Tibial artery (tissue), 4 donors: ENCODE measurements at places on chromosomes 7 and 10.
A peak's percentile ranks its signal among the peaks of the same experiment; 100 is the strongest.

- DNase-seq, result peak; percentile 36
Measured at GRCh38 chr10:77873536-77874380, 52.8 kb downstream of the DLG5 start.

DNA sequence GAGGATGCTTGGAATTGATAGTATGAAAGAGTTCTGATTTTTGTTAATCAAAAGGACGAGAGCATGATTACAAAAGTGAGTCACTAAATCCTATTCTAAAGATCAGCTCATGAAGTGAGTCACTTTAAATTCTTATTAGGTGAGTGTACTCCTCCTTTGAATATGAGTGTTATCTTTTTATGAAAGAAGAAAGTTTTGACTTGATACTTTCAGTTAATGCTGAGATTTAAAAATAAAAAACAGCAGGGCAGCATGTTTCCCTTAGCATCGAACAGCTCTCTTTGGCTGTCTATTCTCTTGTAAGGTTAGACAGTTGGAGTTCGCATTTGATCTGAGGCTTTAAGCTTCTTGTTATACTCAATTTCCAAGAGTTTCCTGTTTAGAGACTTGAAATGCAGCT, 222.0 kb downstream of the TWIST1 start:
- no peak for DNase-seq

GRCh38 chr7:33562996-33563395, 342.3 kb upstream of the BMPER start:
- DNase-seq, result no peak

- DNase-seq, result no peak
Measured at GRCh38 chr10:77075926-77076325, 561.7 kb downstream of the KCNMA1 start.

- no peak for DNase-seq
Measured at GRCh38 chr7:52501696-52502095, 533.7 kb upstream of the POM121L12 start.

- no peak for DNase-seq
Measured at GRCh38 chr7:121490309-121490708, 94.2 kb upstream of the FAM3C start.

- DNase-seq, result no peak
Measured at GRCh38 chr7:104306793-104307192, 21.6 kb upstream of the LHFPL3 start.

DNA sequence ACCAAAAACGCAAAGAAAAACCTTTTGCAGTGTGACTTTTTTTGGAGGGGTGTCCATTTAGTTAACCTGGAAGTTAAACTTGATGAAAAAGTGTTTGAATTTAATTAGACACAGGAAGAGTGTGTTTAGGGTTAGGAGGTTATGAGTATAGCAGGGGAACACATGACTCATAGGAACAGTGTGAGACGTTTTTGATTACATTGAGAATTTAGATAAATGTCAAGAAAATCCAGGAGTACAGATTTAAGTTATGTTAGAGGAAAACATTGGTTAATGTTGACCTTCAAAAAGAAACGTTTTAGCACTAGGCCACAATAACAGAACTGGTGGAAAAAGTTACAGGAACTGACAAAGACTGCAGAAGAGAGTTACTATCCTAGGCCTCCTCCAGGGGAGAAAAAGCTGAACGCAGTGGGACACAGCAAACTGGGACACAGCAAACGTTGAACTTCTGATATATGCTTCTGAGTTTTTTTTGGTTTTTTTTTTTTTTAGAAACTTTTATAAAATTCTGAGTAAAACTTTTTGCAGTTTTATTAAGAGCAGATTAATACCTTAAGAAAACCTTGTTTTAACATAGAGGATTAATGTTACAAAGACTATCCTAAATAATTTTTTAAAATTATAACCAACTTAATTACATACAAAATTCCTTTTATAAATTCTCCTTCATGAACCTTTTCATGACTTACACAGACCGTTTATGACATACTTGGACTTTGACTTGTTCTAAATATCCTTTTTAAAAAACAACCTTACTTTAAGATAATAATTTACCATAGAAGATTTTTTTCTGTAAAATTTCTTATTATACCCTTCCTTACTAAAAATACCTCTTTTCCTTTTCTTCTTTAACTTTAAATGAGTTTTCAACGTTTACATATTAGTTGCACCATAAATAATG, 22.2 kb downstream of the LANCL2 start:
- no peak for DNase-seq

DNA sequence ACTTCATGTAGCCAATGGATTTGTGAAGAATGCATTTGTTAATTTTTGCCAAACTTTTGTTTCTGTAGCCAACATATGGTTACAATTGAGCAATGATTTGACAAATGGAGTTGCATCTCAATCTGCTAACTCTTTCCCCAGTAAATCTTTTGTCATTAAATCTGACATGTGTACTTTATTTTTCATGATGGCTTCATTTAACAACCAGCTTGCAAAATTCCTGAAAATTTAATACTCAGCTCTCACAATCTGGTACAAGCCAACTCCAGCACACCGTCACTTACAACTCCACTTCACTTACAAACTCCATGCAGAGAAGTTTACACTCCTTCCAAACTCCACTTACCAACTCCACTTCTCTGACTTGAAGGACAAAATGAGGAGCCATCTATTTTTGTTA, 26.5 kb upstream of the HIBADH start:
- no peak for DNase-seq

- DNase-seq, result peak; percentile 69
Measured at GRCh38 chr7:122143376-122143750, 686 bp downstream of the AASS start.

DNA sequence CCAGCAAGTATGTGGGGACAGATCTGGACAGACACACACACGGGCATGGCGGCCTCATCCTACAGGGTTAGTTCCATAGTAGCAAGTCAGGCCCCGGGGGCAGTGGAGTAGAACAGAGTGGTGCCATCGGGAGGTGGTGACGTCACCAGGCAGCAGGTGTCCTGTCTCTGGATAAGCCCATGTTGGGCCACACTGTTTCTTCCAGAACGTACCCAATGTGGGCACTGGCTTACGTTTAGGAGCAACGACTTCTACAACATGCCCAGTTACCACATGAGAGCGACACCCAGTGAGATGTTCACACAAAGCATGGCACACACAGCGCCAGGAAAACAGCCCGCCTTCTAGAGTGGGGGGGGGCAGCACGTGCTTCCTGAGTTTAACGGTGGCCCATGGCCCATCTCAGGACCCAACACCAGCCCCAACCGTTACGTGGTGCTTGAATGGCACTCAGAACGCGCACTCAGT, 67.8 kb downstream of the CTBP2 start:
- DNase-seq, result no peak

GRCh38 chr10:5614155-5614721, 52.2 kb downstream of the ASB13 start:
- no peak for DNase-seq

DNA sequence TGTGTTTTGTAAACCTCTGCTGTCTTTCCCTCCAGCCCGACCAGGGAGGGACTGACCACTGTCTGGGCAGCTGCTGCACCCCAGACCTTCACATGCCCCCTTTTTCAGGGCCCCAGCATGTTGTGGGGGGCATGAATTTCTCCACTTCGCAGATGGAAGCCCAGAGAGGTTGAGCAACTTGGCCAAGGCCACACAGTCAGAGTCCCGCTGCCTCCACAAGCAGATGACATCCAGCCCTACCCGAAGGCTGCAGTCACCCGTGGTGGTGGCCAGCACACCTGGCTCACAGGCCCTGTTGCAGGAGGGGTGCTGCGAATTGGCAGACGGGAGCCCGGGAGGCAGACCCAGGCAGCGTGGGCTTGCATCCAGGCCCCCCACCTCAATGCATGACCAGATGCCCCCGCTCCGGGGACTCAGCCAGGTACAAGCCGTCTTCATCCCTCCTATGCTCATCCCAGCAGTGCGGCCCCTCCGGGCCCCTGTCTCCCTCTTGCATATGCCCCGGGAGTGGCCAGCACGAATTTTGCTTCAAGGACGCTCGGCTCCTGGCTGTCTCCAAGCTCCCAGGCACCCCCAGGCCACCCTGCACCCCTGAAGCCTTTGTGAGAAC, 36.0 kb upstream of the PDGFA start:
- no peak for DNase-seq

DNA sequence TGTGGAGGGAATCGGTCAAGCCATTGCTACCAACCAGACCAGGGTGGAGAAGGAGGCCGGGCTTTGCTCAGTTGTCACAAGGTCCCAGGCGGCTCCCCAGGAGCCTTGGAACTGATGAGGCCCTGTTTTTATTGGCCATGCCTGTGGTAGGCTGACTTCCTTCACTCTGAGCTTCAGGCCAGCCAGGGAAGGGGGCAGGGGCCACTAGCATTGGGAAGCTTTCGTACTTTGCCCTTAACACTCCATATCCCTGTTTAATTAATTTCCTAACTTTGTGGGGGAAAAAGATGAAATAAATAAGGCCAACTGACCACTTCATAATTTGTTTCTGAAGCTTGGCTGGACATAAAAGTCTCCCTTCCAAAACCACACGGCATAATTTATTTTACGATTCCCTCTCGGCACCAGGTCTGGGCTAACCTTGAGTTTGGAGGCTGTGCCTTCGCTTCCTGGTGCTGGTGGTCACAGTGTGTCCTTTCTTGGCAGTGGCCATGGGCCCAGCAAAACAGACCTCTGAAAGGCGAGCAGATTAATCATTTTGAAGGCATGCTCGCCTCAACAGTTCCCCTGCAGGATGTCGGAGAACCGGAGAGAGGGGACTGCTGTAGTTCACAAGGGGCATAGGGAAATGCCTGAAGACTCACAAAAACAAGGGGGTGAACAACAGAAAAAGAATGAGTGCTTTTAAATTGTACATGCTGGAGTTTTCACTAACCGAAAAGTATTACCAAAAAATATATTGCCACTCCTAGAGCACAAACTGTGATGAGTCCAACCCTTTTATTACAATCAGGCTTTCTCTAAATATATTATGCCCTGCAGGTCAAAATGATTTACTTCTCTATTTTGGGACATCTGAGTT, 966.0 kb downstream of the LRMDA start:
- peak; percentile 82 for DNase-seq

- peak; percentile 39 for DNase-seq
Measured at GRCh38 chr7:158052381-158053060, 535.1 kb downstream of the PTPRN2 start.

GRCh38 chr7:114799628-114800028, 122.3 kb upstream of the MDFIC start:
- DNase-seq, result no peak
